Psoas muscle (tissue), 8 donors: ENCODE measurements at places on chromosomes 11 and 22. TPM values are rescaled to one million over a fixed set of nuclear protein-coding genes. Genes with fewer than 3 reads are reported as not detected.

DNA sequence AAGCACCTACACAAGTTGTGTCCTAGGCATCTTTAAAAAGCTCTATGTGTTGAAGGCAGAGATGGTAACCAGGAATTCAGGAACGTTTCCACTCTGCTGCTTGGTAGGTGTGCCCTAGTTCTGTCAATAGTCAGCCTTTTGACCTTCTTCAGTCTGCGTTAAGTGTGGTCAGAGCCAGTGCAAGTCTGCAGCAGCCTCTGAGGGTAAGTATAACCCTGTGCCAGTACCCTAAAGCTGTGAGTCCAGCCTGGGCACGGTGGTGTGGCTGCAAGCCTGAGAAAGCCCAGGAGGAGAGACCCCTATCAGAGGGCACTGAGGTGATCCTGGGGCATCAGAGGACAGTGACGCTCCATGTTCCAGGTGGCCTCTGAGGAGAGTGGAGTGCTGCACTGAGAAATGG, 76.8 kb upstream of the ADORA2A start:
- DNase-seq: no peak

DNA sequence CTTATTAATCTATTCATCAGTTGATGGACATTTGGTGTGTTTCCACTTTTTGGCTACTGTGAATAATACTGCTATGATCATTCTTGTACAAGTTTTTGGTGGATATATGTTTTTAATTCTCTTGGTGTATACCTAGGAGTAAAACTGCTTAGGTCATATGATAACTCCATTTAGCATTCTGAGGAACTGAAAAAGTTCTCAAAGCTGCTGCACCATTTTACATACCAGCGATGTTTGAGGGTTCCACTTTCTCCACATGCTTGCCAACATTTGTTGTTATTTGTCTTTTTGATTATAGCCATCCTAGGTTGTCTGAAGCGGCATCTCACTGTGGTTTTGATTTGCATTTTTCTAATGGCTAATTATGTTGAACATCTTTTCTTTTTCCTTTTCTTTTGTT, 4.1 kb upstream of the ACER3 start:
- DNase-seq: no peak

Gene CCDC89
- 0.15 TPM for total RNA-seq

DNA sequence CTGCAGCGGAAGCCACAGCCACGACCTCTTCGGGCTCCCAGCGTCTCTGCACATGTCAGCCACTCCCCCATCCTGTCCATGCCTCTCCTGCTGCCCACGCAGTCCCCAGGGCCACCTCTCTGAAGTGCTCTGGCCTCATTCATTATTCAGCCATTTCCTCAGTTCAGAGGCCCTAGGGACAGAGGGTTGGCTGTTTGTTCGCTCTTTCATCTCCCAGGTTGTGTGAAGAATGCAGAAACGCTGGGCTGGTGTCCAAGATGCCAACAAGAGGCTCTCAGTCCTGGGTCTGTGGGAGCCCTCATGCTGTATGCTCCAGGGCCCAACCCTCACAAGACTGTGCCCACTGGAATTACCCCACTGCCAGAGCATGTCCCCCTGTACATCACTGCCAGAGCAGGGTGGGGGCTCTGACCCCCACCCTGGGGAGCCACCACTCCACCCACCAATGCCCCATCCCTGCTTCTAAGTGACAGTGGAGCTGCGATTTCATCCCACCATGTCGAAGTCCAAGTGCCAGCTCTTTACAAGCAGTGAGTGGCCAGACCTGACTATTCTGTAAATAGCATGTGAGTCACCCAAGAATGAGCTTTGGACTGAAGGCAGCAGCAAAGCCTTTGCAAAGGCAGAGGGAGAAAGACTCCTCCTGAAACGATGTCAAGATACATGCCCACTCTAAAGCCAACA, 209.6 kb downstream of the BUD13 start:
- no peak for DNase-seq

GRCh38 chr11:22778642-22779041, 51.0 kb downstream of the SVIP start:
- DNase-seq: no peak

Gene APOL5
- total RNA-seq: not detected

Gene SLC25A17
- 2.7 TPM for total RNA-seq

- no peak for DNase-seq
Observed at GRCh38 chr22:23230348-23231068, 50.2 kb downstream of the BCR start.

Gene C22orf42
- total RNA-seq: not detected

DNA sequence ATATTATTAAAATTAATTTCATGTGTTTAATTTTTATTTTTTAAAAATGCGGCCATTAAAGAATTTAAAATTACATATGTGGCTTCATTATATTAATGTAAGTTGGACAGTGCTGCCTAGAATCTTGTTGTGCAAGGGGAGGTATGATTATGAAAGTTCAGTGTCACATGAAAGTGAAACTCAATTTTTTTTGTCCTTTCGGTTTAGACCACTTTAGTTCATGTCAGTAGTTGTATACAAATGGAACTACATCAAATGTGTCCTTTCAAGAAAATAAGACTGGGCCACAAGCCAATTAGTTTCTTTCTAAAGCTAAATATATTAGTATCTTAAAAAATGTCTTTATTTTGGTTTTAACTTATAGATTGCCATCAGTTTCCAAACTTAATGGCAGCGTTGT, 35.7 kb downstream of the TBCEL start:
- no peak for DNase-seq

Gene EFEMP2
- total RNA-seq: 20.8 TPM

Gene HIPK3
- total RNA-seq: 131 TPM

Gene OR52A1
- not detected for total RNA-seq
